ENCODE measurements at places on chromosomes 3 and 15. TPM values are rescaled to one million over a fixed set of nuclear protein-coding genes. Genes with fewer than 3 reads are reported as not detected.

RAD54L2 gene
- 18.9 TPM for total RNA-seq

EPB42 gene
- 0.10 TPM for total RNA-seq

CYP11A1 gene
- 0.57 TPM for total RNA-seq

FBN1 gene
- total RNA-seq = 0.46 TPM

CBLB gene
- total RNA-seq = 8.6 TPM

Measured in Panc1 (cell line).